ENCODE measurements at places on chromosomes 3 and 15.

GRCh38 chr3:188853856-188854771, 317.7 kb upstream of the TPRG1 start:
- DNase-seq: no peak

DNA sequence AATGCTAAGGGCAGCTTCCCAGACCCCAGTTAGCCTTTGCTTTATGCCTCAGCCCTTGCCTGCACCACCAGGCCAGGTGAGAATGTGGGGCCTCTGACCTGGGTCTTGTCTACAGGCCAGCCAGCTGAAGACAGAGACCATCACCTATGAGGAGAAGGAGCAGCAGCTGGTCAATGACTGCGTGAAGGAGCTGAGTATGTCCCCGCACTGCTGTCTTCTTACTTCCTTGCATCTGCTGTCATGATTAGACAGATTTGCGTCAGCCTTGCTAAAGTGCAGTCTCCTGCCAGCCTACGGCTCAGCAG, 74.6 kb downstream of the CCK start:
- no peak for DNase-seq

DNA sequence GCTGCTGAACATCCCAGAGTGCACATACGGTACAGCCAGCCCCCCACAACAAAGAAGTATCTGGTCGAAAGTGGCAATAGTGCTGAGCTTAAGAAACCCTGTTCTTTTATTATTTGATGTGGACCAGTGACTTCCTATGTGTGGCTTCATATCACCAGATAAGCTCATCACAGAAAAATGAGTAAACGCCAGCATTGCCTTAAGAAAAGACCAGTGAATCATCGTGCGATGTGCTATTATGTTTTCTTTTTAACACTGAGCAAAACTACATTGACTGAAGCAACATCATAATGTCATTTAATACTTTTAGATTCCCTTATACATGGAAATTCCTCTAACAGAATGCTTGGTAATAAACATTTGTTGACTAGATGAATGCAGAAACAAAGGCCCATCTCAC, 45.2 kb upstream of the ARRDC4 start:
- DNase-seq: no peak

DNA sequence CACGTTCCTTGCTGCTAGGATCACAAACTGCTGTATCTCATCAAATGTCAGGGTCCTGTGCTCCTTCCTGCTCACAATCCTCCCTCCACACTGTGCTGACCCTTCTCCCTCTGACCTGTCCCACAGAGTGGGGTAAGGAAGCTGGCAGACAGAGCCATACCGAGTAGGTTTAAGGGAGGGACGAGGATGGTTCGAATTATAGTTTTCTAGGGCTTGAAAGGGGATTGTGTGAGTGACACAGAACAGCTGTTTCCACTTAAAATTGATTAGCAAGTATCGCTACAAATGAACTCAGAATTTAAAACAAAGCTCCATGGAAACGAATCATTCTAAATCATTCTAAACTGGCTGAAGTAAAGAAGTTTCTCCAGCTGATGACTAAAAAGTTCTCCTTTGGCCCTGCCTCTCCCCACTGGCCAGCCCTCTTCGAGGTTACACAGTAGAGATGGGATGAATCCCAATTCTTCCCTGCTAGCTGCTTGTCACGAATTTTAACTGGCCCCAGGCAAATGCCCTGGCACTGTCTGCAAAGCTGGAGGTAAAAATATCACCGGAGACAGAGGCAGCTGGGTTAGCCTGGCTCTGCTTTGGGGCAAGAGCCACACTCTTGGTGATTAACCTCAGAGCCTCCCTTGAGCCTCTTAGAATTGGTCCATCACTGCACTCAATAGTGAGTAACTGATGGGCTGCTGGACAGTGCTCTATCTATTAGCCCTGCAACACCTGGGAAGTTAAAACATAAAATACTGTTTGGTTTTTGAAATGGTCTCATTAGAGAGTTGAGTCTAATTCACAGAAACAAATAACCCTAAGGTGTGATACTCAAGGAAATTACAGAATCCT, 194.9 kb downstream of the CHST2 start:
- DNase-seq: no peak

DNA sequence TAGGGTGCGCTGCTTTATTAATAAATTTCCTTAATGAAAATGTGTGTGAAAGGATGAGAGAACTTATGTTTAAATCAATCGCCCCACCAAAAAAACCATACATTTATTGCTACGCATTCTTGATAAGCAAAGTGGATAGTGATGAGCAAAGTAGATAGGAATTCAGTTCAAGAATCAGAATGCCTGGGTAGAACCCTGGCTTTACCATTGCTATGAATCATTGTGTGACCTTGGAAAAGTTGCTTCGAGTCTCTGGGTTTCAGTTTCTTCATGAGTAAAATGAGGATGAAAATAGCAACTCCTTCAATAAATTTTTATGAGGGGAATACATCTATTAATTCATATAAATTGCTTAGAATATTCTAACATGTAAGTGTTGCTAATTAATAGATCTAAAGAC, 2.6 kb upstream of the ALCAM start:
- DNase-seq: no peak

DNA sequence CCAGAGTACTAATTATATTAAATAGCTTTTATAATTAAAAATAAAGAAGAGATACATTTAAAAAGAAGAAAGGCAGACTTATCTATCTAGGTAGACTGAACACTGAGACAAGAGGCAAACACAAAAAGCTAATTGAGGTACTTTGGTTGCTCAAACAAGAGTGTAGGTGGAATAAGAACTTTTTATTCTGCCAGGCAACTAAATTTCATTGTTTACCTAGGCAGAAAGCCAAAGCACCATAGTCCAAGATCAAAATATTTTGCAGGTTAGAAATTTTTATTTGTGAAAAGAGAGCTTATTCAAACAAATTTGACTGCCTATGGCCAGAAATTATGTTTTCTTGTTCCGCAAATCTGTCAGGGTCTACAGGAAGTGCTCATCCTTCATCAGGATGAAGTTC, 499.6 kb upstream of the GBE1 start:
- no peak for DNase-seq

DNA sequence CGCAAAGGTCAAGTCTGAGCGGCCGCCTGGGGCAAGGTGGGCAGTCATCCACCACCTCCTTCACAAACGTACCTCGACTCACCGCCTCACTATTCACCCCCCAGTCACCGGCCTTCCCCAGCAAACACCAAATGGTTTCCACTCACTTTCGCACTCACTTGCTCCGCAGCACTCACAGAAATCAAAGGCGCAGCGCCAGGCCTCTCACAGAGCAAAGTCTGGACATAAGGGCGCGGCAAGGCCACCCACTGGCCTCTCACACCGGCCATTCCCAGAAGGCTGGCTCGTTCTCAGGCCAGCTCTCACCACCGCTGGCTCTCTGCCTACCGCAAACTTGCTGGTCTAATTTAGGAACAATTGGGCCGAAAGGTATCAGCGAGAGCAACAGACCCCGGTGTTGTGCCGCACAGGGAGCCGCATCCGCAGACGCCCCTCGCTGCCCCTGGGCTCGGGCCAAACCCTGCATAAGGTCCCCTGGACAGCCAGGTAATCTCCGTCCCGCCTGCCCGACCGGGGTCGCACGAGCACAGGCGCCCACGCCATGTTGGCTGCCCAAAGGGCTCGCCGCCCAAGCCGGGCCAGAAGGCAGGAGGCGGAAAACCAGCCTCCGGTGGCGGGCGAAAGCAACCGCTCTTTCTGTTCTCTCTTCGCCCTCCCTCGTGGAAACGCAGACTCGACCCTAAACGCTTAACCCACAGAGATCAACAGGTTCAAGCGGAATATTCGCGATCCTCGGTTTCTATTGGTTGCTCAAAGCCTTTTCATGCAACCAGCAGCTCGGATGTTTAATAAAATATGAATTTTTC, 2.9 kb downstream of the SHOX2 start:
- DNase-seq: no peak

DNA sequence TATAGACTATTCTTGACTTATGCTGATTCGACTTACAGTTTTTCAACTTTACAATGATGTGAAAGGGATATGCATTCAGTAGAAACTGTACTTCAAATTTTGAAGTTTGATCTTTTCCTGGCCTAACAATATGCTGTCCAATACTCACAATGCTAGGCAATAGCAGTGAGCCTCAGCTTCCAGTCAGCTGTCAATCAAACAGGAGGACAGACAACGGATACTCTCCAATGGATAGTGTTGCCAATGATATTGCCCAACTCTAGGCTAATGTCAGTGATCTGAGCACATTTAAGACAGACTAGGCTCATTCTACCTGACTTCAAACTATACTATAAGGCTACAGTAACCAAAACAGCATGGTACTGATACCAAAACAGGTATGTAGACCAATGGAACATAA, 55.0 kb upstream of the ZNF280D start:
- DNase-seq: no peak

DNA sequence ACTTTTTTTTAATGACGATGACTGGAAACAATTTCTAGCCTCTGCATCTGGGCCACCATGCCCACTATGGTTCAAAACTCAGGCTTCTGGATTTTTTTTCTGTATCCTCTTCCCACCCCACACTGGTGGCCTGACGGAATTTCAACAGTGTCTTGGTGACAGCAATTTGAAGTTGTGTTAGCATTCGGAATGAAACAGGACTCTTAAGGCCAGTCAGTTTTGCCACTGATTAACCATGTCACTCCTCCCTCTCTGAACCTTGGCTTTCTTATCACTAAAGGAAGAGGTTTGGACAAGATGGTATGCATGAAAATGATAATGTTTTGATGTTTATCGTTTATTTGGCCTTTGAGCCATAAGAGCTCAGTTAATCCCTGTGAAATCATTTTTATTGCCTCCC, 41.6 kb upstream of the BDH1 start:
- no peak for DNase-seq

- DNase-seq: no peak
Observed at GRCh38 chr15:65089206-65089824, 12.8 kb downstream of the KBTBD13 start.

DNA sequence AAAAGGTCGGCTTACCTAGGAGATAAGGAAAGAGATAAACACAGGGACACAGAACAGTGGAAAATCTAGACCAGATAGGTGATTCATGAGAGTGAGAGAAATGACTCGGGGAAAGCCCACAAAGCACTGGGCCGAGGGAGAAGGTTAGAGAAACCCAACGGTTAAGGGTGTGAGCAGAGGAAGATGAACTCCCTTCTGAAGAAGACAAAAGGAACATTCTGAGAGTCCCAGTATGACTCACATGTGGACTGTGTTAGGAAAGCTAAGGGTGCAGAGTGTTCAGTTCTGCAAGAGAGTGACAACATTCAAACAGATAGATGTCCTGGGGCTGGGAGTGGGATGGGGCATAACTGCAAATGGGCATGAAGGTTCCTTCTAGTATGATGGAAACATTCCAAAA, 83.0 kb downstream of the CNTN3 start:
- no peak for DNase-seq

DNA sequence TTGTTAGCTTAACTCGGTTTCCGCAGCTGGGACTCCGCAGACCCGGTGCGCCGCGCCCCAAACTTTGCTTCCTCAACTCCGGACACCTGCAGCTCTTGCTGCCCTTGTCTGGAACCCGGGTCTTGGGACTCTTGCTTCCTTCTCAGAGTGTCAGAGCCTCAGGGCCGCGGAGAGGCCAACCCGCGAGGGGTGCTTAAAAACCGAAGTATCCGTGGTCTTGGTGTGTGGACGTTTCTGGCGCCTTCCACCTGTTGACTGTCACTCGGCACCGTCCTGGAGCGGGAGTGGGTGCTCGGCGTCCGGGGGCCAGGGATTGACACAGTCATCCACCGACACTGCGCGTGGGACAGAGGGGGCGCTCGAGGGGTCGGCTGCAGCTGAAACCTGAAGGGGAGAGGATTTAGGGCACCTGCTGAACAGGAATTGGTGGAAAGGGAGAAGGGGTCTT, 386 bp downstream of the SQOR start:
- DNase-seq: peak; percentile 59

DNA sequence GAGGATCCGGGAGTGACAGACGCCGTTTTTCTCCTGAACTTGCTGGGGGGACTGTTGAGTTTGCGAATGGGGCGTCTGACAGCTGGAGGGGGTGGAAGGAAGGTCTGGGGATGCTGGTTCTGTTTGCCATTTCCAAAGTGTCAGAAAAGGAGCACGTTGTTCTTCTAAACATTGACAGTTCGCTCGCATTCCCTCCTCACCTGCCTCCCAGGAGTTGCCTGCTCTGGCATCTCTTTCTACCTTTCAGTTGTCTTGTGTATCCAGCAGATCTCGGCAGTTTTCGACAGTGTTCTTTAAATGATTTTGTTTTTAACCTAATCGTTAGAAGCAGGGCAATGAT, 829 bp downstream of the SELENOT start:
- DNase-seq: no peak

DNA sequence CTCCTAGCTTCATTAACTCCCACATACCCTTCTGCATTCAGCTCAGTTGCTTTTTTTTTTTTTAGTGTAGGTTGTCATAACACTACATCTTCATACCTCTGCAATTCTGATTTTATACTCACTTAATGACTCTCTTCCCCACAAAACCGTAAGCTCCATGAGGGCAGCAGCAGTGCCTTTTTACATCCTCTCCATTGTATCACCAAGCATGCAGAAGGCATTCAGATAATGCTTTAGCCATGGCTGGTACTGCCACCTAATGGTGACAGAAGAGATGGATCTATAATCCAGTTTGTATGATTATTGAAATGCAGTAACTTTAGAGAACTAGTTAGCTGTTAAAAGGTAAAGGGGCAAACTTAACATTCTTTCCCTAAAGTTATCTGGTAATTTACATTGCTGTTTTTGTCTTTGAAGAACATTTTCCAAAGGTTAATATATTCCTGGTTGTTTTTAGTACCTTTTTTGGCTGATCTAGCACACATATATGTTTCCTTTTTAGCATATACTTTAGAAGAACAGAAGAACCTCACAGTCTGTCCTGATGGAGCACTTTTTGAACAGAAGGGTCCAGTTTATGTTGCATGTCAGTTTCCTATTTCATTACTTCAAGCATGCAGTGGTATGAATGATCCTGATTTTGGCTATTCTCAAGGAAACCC, 36.8 kb downstream of the ATP1B3 start:
- peak; percentile 72 for DNase-seq

GRCh38 chr3:112304611-112305010, 10.6 kb upstream of the SLC9C1 start:
- no peak for DNase-seq

DNA sequence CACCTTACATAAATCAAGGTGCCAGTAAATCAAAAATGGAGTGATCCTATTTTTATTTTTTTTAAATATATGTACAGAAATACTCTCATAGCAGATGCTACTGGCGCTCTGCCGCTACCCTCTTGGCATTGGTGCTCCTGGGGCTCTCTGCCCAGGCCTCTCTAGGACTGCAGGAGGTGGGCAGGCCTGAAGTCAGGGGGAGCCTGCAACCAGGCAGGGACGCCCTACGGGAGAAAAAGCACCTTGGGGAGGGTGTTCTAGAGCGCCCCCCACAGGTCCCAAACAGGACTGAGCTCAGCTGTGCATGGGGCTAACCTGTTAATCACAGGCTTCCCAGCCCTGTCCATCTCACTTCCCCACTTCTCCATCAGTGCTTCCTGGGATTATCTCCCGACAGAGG, 192.5 kb downstream of the SHQ1 start:
- no peak for DNase-seq

GRCh38 chr15:36218322-36218721, 361.1 kb upstream of the CDIN1 start:
- no peak for DNase-seq

DNA sequence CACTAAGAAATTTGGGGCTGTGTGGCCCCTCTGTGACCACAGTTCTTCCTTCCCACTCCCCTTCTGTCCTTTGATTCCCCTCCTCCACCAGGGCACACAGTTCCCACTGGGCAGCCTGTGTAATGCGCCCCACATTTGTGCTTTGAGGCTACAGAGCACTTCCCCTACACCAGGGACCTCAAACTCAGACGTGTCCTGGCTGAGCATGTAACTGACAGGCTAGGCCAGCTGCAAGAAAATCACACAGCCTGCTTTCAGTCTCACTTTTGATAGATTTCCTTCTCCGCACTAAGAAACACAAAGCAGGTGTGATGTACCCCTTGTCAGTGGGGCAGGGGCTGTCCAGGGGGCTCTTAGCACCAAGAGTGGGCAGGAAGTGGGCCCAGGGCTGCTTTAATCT, 29.6 kb downstream of the PRKCD start:
- no peak for DNase-seq

Data from naive thymus-derived CD4-positive, alpha-beta T cell (primary cell).